Neural crest cell (in vitro differentiated cells): ENCODE measurements at places on chromosomes 4 and X.
A peak's percentile ranks its signal among the peaks of the same experiment; 100 is the strongest.

GRCh38 chr4:139297001-139297410 is 4.3 kb upstream of the NAA15 start:
- H3K27me3 ChIP-seq, result no peaks in the 10 kb centered on the region
- H3K36me3 ChIP-seq, result peaks cover 8% of the 10 kb centered on the region
- H3K4me1 ChIP-seq, result peaks cover 38% of the 10 kb centered on the region
- DNase-seq, result no peak

DNA sequence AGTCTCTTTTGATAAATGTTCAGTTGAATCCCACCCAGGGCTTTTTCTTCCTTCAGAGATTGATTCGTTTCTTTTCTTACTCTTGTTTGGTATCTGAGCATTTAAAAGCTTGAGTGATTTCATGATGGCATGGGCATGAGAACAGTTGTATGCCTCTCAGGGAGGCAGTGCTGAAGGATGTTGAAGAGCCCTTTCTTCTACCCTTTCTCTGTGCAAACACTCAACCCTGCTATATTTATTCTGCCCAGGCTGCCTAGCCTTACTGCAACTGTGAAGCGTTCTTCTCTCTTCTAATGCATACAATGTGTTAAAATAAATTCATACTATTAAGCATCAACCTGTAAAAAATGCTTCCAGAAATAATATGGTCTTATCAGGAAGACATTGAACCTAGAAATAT is 367.6 kb upstream of the LCORL start:
- H3K27ac ChIP-seq, result no peak overlapping the region
- H3K4me3 ChIP-seq, result no peak overlapping the region
- no peaks in the 10 kb centered on the region for H3K36me3 ChIP-seq
- peaks cover 28% of the 10 kb centered on the region for H3K4me1 ChIP-seq
- DNase-seq, result no peak

DNA sequence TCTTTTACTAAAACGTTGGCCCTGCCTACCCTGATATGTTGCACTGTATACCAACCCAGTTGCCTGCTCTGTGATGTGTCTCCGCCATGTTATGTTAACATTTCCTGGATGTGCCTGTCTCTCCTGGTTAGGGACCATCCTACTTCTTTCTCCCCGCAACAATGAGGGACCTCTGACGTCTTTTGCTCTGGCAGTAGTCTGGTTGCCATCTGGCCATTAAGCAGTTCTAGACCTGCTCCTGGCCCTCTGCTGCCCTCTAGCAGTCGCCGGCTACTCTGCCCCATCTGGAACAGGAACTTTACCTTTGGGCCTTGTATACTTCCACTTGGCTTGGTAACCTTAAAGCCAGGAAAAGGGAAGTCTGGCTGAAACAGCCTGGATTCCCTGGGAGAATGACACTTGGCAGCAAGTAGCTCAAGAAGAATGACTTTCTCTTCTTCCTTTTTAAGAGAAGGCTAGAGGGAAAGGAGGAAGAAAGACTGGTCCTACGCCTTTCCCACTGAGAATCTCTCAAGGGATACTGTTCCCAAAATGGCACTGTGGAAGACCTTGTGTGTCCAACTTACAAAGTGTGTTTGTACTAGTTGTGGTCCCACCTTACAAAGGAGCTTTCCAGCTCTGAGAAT is 63.5 kb downstream of the GPC3 start:
- H3K4me3 ChIP-seq, result no peak overlapping the region
- no peaks in the 10 kb centered on the region for H3K27me3 ChIP-seq
- H3K4me1 ChIP-seq, result peaks cover 29% of the 10 kb centered on the region
- peak overlapping the region; percentile 4 for H3K27ac ChIP-seq
- DNase-seq, result peak; percentile 21

DNA sequence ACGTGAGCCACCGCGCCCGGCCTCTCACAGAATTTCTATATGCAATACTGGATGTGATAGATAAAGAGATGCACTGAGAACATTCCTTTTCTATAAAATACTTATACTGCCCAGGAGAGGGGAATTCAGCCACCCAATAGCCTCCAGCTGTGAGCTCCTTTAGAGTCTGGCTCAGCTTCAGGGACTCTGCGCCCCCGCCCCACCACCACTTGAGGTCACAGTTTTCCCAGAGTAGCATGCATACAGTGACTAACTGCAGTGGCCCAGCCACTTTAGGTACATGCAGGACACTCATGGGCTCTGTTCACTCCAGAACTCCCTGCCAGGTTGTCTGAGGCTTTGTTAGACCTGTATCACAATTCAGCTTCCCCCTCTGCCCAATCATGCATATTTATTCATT is 144.4 kb upstream of the TET2 start:
- no peaks in the 10 kb centered on the region for H3K36me3 ChIP-seq
- no peak overlapping the region for H3K27ac ChIP-seq
- DNase-seq, result no peak
- no peaks in the 10 kb centered on the region for H3K4me1 ChIP-seq

DNA sequence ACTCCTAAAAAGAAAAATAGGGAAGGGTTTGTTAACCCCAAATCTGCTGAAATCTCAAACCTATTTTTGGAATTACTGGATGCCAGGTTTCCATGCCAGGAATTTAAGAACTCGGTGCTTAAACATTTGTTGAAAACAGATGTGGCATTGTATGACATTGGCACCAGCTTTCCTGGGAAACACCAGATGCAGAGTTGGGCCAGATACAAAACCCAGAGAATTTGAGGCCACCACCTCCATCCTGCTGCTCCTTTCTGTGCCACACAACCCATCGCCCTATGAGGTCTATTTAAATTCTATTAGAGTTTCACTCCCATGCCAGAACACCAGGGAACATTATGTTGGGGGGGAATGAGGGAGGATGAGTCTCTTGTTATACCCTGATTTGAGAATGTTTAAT is 71.7 kb downstream of the ARAP2 start:
- H3K4me1 ChIP-seq, result peaks cover 8% of the 10 kb centered on the region
- H3K27ac ChIP-seq, result no peak overlapping the region
- DNase-seq, result no peak

GRCh38 chr4:188719794-188720193 is 580.6 kb downstream of the TRIML1 start:
- no peaks in the 10 kb centered on the region for H3K4me1 ChIP-seq
- peaks cover 12% of the 10 kb centered on the region for H3K36me3 ChIP-seq
- DNase-seq, result no peak
- H3K27ac ChIP-seq, result no peak overlapping the region

DNA sequence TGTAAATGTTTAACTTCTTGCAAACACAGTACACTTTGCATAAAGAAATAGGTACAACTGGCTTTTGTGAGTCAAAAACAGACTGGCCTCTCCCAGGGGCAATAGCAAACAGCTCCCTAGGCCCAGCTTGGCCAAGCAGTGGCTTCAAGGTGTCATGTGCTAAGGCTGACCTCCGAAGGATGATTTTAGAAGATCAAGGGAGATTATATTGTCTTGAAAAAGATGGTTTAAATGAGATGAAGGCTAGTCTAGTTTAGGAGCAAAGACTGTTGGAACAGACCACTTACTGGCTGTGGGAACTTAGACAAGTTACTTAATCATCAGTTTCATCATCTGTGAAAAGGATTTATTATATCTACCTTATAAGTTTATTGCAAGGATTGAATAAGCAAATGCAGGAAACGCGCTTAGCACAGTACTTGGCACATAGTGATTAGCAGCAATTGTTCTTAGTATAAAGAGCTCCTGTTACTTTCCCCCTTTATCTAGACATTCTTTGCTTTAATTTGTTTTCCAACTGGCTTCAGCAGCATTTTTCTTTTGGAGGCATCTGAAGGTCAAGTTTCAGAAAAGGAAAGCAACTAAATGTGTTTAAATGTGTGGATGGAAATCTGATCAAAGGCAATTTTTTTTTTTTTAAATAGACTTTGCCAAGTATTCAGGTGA is 17.2 kb downstream of the ANXA3 start:
- no peaks in the 10 kb centered on the region for H3K36me3 ChIP-seq
- H3K27ac ChIP-seq, result no peak overlapping the region
- no peak overlapping the region for H3K4me3 ChIP-seq
- H3K27me3 ChIP-seq, result no peaks in the 10 kb centered on the region
- no peak for DNase-seq

- no peak overlapping the region for H3K4me3 ChIP-seq
- H3K4me1 ChIP-seq, result no peaks in the 10 kb centered on the region
- H3K27me3 ChIP-seq, result no peaks in the 10 kb centered on the region
- H3K36me3 ChIP-seq, result no peaks in the 10 kb centered on the region
Measured at GRCh38 chr4:104294811-104295210, 199.9 kb downstream of the CXXC4 start.

- H3K27ac ChIP-seq, result no peak overlapping the region
- peaks cover 9% of the 10 kb centered on the region for H3K4me1 ChIP-seq
- H3K36me3 ChIP-seq, result no peaks in the 10 kb centered on the region
- no peak for DNase-seq
- no peak overlapping the region for H3K4me3 ChIP-seq
Measured at GRCh38 chr4:174156239-174156826, 127.1 kb downstream of the FBXO8 start.

DNA sequence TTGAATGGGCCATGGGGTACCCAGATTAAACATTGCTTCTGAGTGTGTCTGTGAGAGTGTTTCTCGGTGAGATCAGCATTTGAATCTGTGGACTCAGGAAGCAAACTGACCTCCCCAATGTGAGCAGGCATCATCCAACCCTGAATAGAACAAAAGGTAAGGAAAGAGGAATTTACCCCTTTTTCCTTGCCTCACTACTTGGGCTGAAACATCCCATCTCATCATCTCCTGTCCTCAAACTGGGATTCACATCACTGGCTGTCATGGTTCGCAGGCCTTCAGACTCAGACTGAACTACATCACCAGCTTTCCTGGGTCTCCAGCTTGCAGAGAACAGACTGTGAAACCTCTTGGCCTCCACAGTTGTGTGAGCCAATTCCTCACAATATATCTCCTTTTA is 47.1 kb downstream of the TEC start:
- H3K27me3 ChIP-seq, result no peaks in the 10 kb centered on the region
- no peak for DNase-seq
- H3K27ac ChIP-seq, result no peak overlapping the region

- H3K4me1 ChIP-seq, result peaks cover 10% of the 10 kb centered on the region
- DNase-seq, result no peak
- no peak overlapping the region for H3K4me3 ChIP-seq
- H3K27me3 ChIP-seq, result peaks cover 7% of the 10 kb centered on the region
Measured at GRCh38 chr4:53653484-53654053, 62.3 kb upstream of the LNX1 start.

DNA sequence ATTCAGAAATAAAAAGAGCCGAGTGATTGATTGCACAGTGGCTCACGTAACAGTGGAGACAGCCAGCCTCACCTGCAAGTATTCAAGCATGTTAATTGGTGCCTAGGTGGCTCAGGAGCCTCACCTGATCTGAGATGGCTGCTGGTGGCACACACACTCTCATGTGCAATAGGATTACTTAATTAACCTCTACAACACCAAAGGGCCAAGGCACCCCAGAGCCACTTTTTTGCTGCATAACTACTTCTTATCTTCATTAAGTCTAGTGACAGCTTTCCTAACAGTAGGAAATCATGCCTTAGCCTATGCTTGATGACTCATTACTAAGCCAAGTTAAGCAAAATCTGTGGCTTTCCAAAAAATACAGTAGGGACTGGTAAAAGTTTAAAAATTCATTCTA is 117.3 kb upstream of the NOCT start:
- no peaks in the 10 kb centered on the region for H3K4me1 ChIP-seq
- no peak for DNase-seq
- H3K36me3 ChIP-seq, result no peaks in the 10 kb centered on the region
- no peak overlapping the region for H3K4me3 ChIP-seq
- no peaks in the 10 kb centered on the region for H3K27me3 ChIP-seq
- H3K27ac ChIP-seq, result no peak overlapping the region

DNA sequence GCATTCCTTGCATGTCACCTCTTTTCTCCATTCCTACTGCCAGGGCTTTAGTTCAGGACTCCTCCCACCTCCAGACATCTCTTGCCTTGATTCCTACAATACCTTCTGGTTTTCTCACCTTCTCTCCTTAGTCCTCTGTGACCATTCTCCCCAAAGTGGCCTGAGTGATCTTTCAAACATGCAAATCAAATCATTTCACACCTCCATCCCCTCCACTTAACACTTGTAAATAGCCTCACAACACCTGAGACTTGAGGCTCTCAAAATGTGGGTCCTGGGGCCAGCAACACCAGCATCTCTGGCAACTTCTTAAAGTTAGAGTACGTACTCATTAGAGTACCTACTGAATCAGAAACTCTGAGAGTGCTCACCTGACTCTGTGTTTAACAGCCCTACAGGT is 68.4 kb downstream of the RTL9 start:
- no peaks in the 10 kb centered on the region for H3K36me3 ChIP-seq
- peaks cover 2% of the 10 kb centered on the region for H3K27me3 ChIP-seq
- no peak overlapping the region for H3K4me3 ChIP-seq

DNA sequence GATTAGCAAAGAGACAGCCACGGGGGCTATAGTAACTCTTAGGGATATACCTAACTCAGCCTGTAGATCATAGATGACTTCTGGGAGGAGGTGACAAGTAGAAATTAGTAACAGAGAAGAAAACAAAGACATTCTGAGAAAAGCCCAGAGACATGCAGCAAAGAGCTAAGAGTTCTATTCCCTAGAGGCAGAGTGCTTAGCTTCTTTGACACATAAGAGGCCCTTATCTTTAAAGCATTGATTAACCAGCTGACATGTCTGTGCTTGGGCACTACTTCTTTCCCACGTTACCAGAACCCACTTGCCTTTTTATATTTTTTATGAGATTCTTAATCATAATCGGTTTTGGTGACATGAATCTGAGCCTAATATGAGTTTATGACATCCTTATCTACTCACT is 179.5 kb downstream of the GABRB1 start:
- H3K27ac ChIP-seq, result peak overlapping the region; percentile 64
- DNase-seq, result no peak
- H3K27me3 ChIP-seq, result no peaks in the 10 kb centered on the region
- no peak overlapping the region for H3K4me3 ChIP-seq
- H3K36me3 ChIP-seq, result no peaks in the 10 kb centered on the region
- peaks cover 36% of the 10 kb centered on the region for H3K4me1 ChIP-seq

DNA sequence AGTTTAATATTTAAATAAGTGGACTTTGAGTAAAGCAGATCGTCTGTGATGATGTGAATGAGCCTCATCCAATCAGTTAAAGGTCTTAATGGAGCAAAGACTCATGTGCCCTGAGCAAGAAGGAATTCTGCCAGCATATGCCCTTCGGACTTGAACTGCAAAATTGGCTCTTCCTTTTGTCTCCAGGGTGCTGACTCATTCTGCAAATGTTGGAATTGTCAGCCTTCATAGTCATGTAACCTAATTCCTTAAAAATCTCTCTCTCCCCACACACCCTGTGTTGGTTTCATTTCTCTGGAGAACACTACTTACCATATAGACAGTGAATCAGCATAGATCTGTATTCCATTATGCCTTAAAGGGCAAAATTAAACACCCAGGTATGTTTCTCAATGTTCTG is 609.8 kb upstream of the GALNTL6 start:
- no peak for DNase-seq
- H3K4me3 ChIP-seq, result no peak overlapping the region
- H3K36me3 ChIP-seq, result no peaks in the 10 kb centered on the region
- no peaks in the 10 kb centered on the region for H3K4me1 ChIP-seq
- no peaks in the 10 kb centered on the region for H3K27me3 ChIP-seq
- no peak overlapping the region for H3K27ac ChIP-seq

- peaks cover 36% of the 10 kb centered on the region for H3K4me1 ChIP-seq
- H3K36me3 ChIP-seq, result peaks cover 8% of the 10 kb centered on the region
- no peak overlapping the region for H3K4me3 ChIP-seq
- DNase-seq, result no peak
- H3K27ac ChIP-seq, result no peak overlapping the region
Measured at GRCh38 chrX:138930583-138930945, 219.0 kb upstream of the FGF13 start.

GRCh38 chr4:142900622-142901021 is 54.5 kb upstream of the INPP4B start:
- no peak overlapping the region for H3K27ac ChIP-seq
- no peaks in the 10 kb centered on the region for H3K4me1 ChIP-seq
- no peak overlapping the region for H3K4me3 ChIP-seq
- H3K36me3 ChIP-seq, result peaks cover 9% of the 10 kb centered on the region
- no peak for DNase-seq
